Natural killer cell (primary cell): ENCODE measurements at places on chromosomes 2 and 18. TPM values are rescaled to one million over a fixed set of nuclear protein-coding genes. Genes with fewer than 3 reads are reported as not detected.

Gene UPP2
- total RNA-seq: not detected

Gene DSEL
- 0.12 TPM for total RNA-seq

Gene GRB14
- total RNA-seq: not detected

Gene C1QL2
- total RNA-seq: not detected

Gene CRYGD
- not detected for total RNA-seq

Gene LOXHD1
- total RNA-seq: 0.11 TPM

Gene PRSS56
- total RNA-seq: not detected

Gene ZNF521
- total RNA-seq: 0.54 TPM

Gene MYO7B
- 0.25 TPM for total RNA-seq

Gene STPG4
- total RNA-seq: 0.65 TPM

Gene GPR45
- not detected for total RNA-seq

Gene STARD6
- total RNA-seq: not detected

Gene MAP3K19
- total RNA-seq: not detected

Gene SPC25
- total RNA-seq: 0.45 TPM

Gene ZAP70
- total RNA-seq: 954 TPM

Gene IL36A
- total RNA-seq: not detected

Gene ANKRD29
- total RNA-seq: 0.35 TPM

Gene ITGA4
- 235 TPM for total RNA-seq

Gene ACKR3
- total RNA-seq: 4.6 TPM

Gene ODC1
- total RNA-seq: 38.7 TPM

Gene IL1R1
- 0.45 TPM for total RNA-seq

Gene DNAJC5G
- not detected for total RNA-seq

Gene ATG9A
- 98.1 TPM for total RNA-seq

Gene RBM44
- total RNA-seq: 5.0 TPM

Gene TEX44
- not detected for total RNA-seq

Gene SPATA3
- total RNA-seq: not detected

Gene SMAD7
- 204 TPM for total RNA-seq

Gene CENPA
- 0.52 TPM for total RNA-seq

Gene COL4A4
- total RNA-seq: 0.88 TPM

Gene CYBRD1
- total RNA-seq: 28.7 TPM

Gene CGREF1
- total RNA-seq: not detected

Gene MPHOSPH10
- total RNA-seq: 34.2 TPM

Gene DPY30
- 24.3 TPM for total RNA-seq

Gene IL36RN
- total RNA-seq: not detected

Gene LTBP1
- total RNA-seq: 3.5 TPM

Gene TRABD2A
- 6.3 TPM for total RNA-seq

Gene SCG2
- total RNA-seq: not detected

Gene BMP10
- not detected for total RNA-seq

Gene FAM237A
- not detected for total RNA-seq
